ENCODE measurements at places on chromosomes 2 and 18.

DNA sequence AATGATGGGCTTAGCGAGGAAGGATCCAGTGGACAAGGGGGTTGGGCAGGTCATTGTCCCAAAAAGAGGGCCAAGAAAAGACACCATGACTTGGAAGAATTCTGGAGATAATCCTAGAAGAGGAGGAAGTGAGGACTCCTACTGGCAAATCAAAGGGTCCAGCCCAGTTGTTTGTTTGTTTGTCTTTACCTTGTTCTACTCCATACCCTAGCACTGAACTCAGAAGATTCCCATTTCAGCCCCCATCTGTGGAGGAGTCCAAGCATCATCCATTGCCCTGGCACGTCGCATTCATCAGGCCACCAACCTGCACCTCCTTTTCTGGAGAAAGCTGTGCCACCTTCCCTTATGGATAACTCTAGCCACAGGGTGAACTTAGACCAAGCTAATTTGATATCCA, 326.2 kb downstream of the EN1 start:
- DNase-seq = no peak

GRCh38 chr2:219406861-219407230, 11.3 kb upstream of the DES start:
- no peak for DNase-seq

GRCh38 chr2:187594801-187595200, 40.6 kb upstream of the TFPI start:
- DNase-seq = no peak

GRCh38 chr18:12366784-12367183, 10.2 kb downstream of the AFG3L2 start:
- no peak for DNase-seq

DNA sequence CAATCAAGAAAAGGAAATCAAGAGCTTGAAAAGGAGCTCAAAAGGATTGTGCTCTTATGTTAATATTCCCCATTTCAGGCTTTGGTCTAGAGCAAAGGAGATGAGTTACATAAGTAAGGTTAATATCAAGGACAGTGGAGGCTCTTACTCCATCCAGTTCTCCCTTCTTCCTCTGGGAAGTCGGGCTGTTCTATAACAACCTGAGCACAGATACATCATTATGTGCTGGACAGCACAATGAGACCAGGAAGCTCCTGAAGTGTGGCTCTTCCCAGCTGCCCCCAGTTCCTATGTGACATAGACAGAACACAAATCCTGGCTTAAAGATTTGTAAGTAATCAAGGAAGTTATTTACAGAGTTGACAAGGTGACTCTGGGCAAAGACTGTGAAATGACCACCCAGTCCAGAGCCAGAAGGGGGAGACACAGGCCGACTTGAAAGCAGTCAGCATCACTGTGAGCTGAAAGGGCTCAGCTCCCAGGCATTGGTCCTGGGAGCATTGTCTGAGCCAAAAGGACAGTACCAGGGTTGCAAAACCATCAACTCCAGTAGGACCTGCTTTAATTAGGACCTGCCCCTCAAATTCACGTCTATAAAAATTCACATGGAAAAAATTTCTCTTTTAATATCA, 917.6 kb upstream of the ACVR2A start:
- DNase-seq = peak; percentile 3

- no peak for DNase-seq
Observed at GRCh38 chr2:61857224-61857623, 3.4 kb upstream of the FAM161A start.

- no peak for DNase-seq
Observed at GRCh38 chr2:160694631-160695030, 201.0 kb upstream of the RBMS1 start.

DNA sequence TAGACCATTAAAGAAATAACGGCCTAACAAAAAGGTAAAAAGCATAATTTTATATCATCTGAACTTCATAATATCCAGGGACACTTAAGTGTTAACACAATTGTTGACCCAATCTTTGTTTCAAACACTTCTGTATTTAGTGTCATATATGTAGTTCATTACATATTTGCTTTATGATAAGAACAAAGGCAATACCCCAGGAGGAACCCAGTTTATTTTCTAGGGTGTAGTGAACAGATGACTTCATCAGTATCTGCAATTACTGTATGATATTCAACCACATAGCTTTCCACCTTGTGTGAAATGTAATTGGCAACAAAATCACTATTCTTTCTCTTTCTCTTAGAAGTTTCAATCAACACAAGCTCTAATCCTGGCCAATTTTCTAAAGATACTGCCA, 177.8 kb downstream of the SLC39A10 start:
- no peak for DNase-seq

- no peak for DNase-seq
Observed at GRCh38 chr2:218877891-218878290, 2.8 kb upstream of the WNT10A start.
